ENCODE measurements at places on chromosomes 11 and 22.

GRCh38 chr22:48414651-48415050 lies 1413.0 kb downstream of the BRD1 start:
- no peak for DNase-seq

DNA sequence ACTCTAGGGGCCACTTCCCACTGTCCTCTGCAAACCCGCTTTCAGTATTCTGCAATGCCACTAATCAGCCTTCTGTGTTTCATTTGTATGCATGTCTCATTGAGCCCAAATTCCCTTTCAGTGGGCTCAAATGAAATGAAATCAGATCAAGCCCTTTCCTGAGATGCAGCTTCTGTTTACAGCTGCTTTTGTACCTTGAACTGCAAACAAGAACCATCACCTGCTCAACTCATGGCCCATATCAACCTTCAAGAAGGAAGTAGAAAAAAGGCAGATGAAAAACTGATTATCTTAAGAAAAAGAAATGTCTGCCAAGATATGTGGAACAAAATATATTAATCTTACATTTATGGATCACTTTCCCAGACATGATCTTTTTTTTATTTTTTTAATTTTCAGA lies 141.1 kb upstream of the ARHGAP42 start:
- no peak for DNase-seq

GRCh38 chr11:93895106-93895862 lies 44.9 kb upstream of the VSTM5 start:
- DNase-seq: peak; percentile 32

- no peak for DNase-seq
These were observed 1385.0 kb downstream of the TBC1D22A start for GRCh38 chr22:48147404-48147803.

DNA sequence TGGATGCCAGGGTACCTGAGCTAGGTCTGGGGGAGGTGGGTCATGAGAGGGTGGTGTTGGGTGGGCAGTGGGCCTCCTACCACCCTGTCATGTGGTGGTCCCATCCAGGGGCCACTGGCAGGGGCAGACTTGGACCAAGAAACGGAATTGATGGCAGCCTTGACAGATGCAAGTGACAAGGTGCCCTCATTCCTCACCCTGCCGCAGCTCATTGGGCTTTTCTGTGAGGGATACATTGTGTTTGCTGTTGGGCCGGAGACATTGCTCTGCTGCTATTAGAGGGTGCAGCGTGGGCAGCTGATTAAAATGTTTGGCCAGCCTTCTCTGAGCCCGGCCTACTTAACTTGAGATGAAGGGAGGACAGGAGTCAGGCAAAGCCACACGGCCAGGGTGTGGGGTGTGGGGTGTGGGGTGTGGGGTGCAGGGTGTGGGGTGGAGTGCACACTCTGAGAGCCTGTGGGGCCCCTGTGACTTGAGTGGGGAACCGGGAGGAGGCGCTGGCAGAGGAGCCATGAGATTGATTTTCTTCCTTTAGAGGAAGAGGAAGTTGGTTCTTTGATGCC lies 351.5 kb downstream of the TBC1D22A start:
- DNase-seq: no peak

DNA sequence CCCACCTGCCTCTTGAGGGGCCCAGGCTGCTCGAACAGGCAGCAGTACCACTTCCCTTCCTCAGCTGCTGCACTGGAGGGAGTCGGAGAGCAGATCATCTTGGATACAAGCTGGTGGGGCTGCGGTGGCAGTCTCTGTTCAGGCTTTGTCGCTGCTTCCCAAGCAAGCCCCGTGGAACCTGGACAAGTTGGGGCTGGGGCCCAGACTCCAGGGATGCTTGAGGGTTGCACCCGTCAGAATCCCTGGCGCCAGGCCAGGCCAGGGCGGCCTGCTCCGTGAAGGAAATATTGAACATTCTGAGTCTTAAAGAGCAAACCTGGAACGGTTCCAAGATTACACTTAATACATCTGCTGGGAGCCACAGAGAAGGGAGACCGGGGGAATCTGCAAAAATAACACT lies 310.1 kb upstream of the SORL1-AS1 start:
- no peak for DNase-seq

- DNase-seq: no peak
These were observed 227.3 kb upstream of the ARHGAP42 start for GRCh38 chr11:100459811-100460210.

- no peak for DNase-seq
These were observed 61.3 kb downstream of the MACROD1 start for GRCh38 chr11:64104632-64105031.
